ENCODE measurements at places on chromosomes 4 and X. TPM values are rescaled to one million over a fixed set of nuclear protein-coding genes. Genes with fewer than 3 reads are reported as not detected.

F11 gene
- not detected for total RNA-seq

C1QTNF7 gene
- total RNA-seq, result not detected

GRCh38 chrX:139559383-139560042, 29.0 kb downstream of the F9 start:
- peaks cover 3% of the 10 kb centered on the region for H3K4me1 ChIP-seq
- H3K27me3 ChIP-seq, result peaks cover 2% of the 10 kb centered on the region

GRCh38 chr4:40685300-40685699, 55.6 kb upstream of the RBM47 start:
- peaks cover 12% of the 10 kb centered on the region for H3K4me1 ChIP-seq
- no peaks in the 10 kb centered on the region for H3K27me3 ChIP-seq
- H3K27ac ChIP-seq, result no peak overlapping the region

DNA sequence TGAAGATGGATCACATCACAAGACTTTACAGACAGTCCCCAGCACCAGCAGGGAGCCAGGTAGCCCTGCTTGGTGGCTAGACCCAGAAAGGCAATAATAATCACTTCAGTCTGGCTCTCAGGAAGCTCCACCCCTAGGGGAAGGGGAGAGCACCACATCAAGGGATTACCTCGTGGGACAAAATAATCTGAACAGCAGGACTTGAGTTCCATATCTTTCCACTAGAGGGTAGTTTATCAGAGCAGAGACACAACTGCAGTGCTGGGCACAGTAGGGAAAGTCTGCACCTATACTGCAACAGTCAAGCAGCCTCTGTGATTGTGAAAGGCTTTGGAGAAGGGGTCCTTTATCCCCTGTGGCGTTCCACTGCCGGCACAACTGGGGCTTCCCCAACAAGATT, 547.0 kb upstream of the POU3F4 start:
- H3K4me3 ChIP-seq, result no peak overlapping the region
- no peak for DNase-seq

DNA sequence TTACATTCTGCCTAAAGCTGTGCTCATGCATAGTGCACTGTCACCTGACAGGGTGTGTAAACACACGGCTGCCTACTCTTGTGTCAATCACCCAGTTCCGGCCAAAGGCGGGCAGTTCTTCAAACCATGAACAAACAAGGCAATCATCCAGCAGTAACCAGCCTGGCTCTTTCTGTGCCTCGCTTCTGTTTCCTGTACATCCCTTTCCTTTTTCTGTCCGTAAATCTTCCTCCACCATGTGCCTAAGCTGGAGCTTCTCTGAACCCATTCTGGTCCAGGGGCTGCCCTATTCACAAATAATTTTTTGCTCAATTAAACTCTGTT, 60.8 kb upstream of the CBR4 start:
- no peaks in the 10 kb centered on the region for H3K4me1 ChIP-seq
- no peak for DNase-seq
- no peak overlapping the region for H3K4me3 ChIP-seq

DNA sequence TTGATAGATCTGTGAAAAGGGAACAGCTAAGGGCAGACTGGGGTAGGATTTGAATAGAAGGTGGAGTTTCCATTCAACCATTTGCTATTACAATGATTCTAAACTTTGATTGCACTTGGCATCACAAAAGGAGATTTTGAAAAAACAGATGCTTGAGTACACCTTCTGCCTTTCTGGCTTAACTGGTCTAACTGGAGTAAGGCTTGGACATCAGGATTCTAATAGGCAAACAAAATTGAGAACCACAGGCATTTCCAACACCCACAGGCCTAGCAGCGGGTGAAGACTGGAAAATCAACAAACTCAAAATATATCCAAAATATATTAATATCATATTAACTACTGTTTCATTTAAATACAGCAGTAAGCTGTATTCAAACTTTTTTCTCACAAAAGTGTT, 1.9 kb upstream of the VEGFC start:
- no peaks in the 10 kb centered on the region for H3K36me3 ChIP-seq
- H3K27me3 ChIP-seq, result peaks cover 39% of the 10 kb centered on the region
- DNase-seq, result no peak

- H3K36me3 ChIP-seq, result no peaks in the 10 kb centered on the region
- no peaks in the 10 kb centered on the region for H3K27me3 ChIP-seq
- no peak overlapping the region for H3K4me3 ChIP-seq
- DNase-seq, result peak; percentile 4
Measured at GRCh38 chrX:45479835-45480422, 279.3 kb upstream of the DIPK2B start.

All from activated naive CD4-positive, alpha-beta T cell treated with anti-CD3 and anti-CD28 coated beads for 36 hours (primary cell).